ENCODE measurements at places on chromosomes 11 and 22.

DNA sequence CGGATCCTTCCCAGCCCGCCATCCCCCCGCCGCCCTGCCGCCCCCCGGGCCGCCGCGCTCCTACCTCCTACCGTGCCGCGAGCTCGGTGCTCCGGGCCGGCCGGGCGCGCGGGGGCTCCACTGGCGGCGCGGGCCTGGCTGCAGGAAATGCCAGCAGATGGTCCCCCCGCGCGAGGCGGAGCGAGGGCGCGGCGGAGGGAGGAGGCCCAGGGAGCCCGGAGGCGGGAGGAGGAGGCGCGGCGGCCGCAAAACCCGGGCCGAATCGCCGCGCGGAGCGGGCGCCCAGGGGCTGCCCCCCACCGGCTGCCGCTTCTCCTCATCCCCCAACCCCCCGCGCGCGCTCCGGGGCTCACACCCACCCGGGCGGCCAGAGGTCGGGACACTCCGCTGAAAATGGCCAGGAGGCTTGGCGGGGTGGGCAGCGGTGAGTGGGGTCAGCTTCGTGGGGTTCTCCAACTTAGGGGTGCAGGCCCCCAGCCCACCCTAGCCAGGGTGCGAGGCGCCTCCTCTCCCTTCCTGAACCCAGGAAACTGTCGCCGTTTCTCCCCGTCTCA is at the start of gene OSBPL5:
Gene OSBPL5, minus strand, starts transcription at position 159 of the 554 bp plus-strand sequence. CDS start 36,162 bp downstream, outside the sequence.
- peak; percentile 88 for DNase-seq

DNA sequence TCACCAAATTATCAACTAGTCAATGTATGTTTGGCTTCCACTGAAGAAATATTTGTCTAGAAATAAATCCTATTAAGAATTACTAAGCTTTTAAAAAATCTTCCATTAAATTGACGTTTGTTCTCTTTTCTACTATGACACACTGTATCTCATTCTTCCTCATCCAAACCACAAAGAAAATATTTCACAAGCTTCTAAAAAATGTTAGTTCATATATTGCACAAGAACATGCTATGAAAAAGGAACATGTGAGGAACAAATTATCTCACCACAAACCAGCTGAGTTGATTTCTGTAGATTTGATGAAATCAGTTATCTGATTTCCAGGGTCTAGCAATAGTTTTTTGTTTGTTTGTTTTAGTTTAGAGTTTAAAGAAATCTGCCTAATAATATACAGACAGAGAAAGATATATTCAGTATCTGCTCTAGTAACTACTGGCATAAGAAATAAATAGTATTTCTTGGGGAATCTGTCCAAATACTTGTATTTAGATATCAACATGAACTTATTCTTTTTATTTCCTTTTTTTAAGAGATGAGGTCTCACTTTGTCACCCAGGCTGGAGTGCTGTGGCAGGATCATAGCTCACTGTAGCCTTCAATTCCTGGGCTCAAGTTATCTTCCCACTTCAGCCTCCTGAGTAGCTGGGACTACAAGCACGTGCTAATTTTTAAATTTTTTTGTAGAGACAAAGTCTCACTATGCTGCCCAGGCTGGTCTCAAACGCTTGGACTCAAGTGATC is 161.7 kb downstream of the ATG16L2 start:
- DNase-seq: peak; percentile 88

- DNase-seq: no peak
Measured at GRCh38 chr11:468036-468435, 18.0 kb downstream of the PTDSS2 start.

DNA sequence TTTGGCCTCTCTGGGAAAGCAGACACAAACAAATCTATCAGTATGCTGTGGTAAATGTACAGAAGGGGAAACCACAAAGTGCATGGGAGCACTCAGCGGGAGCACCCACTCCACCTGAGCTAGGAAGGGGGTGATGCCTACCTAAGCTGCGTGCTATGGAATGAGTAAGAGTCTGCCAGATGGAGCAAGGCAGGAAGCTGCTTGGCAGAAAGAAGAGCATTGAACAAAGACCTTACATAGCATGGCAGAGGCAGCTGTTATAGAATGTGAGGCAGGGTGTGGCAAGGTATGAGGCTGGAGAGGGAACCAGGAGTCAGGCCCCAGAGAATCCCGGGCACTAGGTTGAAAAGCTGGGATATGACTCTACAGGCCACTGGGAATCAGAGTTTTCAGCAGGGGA is 13.8 kb upstream of the MTFP1 start:
- no peak for DNase-seq

DNA sequence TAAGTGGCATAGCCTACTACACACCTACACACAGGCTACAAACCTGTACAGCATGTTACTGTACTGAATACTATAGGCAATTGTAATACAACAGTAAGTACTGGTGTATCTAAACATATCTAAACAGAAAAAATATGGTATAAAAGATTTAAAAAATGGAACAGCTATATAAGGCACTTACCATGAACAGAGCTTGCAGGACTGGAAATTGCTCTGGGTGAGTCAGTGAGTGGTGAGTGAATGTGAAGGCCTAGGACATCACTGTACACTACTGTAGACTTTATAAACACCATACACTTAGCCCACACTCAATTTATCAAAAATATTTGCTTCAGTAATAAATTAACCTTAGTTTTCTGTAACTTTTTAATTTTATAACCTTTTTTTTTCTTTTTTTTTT is 24.7 kb downstream of the PAMR1 start:
- DNase-seq: no peak

GRCh38 chr11:46238078-46238966 is 39.1 kb upstream of the CREB3L1 start:
- DNase-seq: peak; percentile 77
